ENCODE measurements at places on chromosomes 6 and 20.

DNA sequence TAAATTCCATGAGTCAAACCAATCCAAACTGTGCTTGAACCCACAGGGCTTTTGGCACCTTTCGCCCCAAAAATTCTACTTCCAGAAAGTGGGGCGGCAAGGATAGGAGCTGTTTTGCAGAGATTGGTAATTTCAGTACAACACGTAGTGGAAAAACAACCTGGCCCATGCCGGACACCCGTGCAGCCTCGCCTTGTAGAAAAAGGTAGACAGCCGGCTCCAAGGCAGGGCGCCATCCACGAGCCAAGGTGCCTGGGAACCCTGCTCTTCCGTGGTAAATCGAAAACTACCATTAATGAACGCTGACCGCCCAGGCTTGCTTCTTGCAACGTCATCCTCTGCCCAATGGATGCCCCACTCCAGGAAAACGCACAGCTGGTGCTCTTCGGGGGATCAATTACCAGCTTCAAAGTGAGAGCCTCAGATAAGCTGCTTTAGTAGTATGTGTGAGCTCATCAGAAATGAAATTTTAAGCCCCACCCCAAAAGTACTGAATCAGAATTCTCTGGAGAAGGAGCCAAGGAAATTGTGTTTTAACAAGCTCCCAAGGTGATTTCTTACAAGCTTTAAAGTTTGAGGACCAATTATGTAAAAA lies 1.8 kb downstream of the OOEP start:
- no peak for DNase-seq

DNA sequence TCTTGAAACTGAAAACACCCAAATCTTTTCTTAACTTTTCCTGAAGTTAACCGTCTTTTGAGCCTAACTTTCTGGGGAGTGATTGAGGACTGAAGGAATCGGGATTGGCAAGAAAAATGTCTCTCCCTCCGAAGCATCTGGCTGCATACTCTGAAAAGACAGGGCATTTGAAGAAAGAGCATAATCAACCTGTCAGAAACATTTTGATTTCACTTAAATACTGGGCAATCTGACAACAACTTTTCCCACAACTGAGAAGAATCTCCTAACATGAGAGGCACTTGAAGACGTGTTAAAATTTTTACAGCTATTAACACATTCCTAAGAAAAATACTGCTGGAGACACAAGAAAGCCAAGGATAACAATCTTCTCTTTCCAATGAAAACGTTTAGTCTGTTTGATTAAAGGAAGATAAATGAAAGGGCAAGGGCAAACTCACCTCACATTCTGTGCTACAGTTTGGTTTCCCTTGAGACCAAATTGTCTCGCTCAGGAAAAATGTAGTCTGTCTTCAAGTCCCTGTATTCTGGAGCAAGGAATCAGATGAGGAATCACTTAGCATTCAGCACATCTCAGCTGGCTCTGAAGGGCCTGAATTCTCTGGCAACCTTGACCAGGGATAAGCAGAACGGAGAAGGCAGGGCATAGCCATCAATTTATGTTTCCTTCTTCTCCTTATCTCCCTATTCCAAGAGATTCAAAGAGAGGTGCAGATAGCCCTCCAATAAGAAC lies 76.1 kb downstream of the TBX18 start:
- DNase-seq = no peak

DNA sequence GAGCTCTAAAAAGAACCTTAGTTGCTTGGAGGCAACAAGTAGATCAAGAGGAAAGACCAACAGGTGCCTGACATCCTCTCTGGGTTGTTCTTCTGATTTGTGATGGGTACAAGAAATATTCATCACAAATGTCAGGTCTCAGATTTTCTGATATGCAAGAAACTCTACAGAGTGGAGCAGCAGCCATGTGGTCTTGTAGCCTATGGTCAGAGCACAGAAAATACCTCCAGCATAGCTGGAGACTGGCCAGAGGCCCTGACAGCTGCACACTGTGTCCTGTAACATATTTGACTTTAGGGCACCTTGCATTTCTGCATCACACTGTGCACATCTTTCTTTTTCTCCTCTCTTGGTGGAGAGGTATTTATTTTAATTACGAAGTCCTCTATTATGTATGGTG lies 116.3 kb downstream of the GMPR start:
- no peak for DNase-seq

DNA sequence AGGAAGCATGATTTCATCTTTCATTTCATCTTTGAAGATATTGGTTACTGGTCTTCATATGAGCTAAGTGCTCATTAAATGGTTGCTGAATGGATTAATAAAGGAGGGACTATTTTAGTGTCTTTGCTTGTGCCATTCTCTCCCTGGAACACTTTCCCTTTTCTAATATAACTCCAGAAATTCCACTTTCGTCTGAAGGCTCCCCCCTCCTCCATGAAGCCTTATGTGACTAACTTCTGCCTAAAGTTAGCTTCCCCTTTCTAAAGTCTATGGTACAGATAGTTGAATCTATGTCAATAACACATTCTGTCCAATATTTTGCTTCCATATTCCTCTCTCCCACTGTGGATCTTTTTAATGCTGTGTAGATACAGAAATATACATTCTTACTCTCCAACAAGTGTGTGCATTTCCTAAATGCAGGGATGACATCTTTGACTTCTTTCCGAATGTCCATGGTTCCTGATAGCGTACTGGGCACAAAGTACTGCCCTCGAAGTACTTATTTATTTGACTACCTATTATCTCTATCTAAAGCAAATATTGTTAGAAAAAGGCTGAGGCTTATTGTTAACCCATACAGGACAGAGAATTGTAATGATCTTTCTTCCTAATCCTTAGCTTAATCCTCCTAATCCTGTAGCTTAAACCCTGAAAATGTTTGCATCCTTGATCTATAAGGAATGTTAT lies 84.7 kb upstream of the ELOVL5 start:
- no peak for DNase-seq

GRCh38 chr6:130547723-130548122 lies 181.9 kb downstream of the TMEM200A start:
- DNase-seq = no peak

Measured in central memory CD4-positive, alpha-beta T cell (primary cell).